ENCODE measurements at places on chromosomes 2 and 18.

DNA sequence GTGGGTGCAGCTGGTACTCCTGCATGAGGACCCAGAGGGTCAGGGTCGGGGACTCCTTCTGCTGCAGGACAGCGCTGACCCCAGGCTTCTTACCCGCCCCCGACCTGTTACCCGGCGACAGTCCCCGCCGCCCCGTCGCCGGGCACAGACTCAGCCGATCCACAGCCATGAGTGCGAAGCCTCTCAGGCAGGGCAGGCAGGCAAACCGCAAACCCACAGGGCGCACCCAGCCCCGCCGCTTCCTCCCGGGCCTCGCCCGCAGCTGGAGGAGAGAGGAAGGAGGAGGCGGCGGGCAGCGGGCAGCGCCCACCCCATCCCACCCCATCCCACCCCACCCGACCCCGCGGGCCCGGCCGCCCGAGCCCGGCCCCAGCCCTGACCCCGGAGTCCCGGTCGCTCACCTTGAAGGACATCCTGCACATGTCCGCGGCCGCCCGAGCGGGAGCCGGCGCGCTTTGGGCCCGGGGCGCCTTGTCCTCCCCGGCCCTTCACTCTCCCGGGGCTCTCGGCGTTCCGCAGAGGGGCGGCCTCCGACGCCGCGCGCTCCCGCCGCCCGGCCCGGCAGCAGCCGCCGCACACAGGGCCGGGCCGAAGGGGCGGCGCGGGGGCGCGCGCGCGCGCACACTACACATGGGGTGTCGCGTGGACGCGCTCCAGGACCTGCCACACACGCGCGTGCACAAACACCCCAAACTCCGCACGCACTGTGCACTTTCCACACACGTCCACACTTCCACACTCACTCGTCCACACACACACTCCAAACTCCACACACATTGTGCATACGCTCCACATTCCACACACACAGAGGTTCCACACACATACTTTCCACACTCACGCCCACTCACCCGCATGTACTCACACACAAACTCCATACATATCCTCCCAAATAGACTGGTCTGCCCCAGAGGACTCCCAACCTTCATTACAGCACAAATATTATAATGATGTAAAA lies at the start of gene ANKRD29:
Gene ANKRD29 (minus strand): TSS at position 603 of the 955 bp plus-strand sequence. CDS start 181 bp downstream, at position 422.
- no peak for DNase-seq

DNA sequence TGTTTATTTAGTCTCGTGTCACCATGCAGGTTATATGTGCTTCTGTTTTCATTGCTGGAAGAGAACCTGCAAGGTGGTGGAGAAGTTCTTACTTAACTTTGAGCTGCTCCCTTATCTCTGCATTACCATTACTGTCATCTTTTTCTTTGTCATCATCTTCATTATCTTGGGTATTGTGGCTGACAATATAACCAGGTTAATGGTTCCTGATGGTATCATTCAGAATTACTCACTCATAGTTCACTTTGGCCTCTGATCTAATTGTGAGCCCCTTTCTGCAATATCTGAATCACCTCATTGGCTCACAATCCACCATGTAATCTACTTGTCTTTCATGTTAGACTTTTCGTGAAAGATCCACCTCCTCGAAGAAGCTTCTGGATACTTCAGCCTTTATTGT lies 5.0 kb downstream of the CD28 start:
- no peak for DNase-seq

- no peak for DNase-seq
These were observed at the start of gene NT5DC4 for GRCh38 chr2:112720785-112721184. Gene NT5DC4 (plus strand): TSS chr2:112721020. CDS start chr2:112721080, 60 bp downstream.

DNA sequence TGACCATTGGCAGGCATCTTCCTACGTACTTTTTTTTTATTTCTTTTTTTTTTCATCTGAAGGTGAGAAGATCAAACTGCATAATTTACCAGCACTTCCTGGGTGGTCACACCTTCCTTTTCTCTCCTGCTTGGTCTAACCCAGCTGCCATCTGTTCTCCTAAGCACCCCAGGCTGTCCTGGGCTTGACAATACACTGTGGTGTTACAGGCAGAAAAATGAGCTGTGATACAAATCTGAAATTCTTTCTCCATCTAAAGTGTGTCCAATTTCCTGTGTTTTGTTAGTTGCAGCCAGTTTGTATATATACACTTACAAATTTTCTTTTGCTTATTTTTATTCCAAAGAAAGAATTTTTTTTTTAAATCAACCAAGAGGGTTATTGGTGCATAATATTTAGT lies 786.0 kb upstream of the ZEB2 start:
- no peak for DNase-seq

DNA sequence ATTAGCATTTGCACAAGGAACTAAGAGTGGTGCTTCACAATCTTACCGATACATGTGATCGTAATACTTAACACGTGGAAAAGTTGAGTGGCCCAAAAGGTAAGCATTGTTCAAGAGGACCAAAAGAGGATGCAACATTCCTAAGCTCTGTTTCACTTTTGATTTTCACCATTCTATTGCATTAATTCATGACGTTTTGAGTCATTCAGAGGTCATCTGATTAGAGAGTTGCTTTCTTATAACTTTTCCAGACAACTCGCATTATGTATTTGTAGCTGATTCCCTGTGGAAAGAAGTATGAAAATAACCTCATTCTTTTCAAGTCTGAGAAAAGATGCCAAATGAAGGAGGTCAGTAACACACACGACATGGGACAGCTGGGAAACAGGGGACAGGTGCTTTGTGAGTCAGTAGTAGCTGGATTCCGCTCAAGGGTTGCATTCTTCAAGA lies 344.4 kb downstream of the RND3 start:
- no peak for DNase-seq

- DNase-seq: no peak
These were observed 17.1 kb upstream of the SP3 start for GRCh38 chr2:173982182-173982714.

GRCh38 chr2:10195278-10196109 lies 73.0 kb downstream of the RRM2 start:
- DNase-seq: no peak

DNA sequence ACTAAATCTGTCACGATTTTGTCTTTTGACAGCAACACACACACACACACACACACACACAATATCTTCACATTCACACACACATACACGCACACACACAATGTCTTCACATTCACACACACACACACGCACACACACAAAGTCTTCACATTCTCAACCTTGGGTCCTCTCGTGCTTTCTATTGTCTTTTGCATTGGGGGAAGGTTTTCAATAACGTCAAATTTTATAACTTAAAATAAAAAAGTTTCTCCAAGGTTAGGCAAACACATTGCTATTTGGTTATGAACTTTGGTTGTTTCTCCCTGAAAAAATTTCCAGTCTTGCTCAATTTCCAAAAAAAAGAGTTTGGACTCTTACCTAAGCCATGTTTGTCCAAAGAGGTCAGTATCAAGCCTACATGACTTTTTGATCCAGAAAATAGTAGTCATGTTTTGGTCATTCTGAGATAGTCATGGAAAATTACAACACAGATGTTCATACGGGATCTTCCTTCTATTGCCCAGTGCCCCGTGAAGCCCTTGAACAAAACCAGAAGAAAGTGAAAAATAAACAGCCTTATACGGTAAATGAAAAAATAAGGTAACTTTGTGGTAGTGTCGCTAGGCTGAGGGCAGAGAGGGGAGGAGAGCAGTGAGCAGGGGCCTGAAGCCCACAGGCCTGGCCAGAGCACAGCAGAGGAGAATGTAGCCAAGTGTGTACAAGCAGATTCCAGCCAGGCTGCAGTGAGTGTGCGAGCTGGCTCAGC lies 542.8 kb upstream of the ID2 start:
- DNase-seq: no peak

DNA sequence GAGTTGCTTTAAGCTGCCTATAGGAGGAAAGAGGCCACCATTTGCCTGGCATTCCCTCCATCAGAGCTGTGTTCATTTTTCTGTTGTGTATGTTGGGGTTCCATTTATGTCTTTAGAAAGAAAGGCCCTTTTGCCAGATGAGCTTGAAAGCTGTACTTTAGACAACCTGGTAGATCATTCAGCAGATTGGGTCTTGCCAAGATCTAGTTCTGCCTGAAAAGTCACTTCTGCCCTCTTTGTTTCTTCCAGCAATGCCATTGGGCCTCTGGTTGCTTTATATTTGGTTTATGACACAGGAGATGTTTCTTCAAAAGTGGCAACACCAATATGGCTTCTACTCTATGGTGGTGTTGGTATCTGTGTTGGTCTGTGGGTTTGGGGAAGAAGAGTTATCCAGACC lies 14.4 kb downstream of the SLC20A1 start:
- DNase-seq: no peak

DNA sequence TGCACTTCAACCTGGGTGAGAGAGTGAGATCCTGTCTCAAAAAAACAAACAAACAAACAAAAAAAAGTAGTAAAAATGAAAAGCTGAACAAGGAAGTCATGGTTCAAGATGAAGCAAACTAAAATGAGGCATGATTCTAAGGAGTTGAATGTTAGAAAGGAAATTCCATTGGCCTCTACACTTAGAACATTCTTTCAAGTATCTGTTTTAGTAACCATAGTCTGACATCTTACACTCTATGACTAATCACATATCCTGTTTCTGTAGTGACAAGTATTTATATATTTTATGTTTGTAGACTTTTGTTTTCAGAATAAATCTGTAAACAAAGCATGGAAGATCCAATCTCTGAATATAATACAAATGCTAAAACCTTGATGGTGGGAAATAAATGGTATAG lies 164.1 kb downstream of the KIAA1328 start:
- no peak for DNase-seq

GRCh38 chr2:225276207-225276606 lies 123.3 kb upstream of the NYAP2 start:
- DNase-seq: no peak

DNA sequence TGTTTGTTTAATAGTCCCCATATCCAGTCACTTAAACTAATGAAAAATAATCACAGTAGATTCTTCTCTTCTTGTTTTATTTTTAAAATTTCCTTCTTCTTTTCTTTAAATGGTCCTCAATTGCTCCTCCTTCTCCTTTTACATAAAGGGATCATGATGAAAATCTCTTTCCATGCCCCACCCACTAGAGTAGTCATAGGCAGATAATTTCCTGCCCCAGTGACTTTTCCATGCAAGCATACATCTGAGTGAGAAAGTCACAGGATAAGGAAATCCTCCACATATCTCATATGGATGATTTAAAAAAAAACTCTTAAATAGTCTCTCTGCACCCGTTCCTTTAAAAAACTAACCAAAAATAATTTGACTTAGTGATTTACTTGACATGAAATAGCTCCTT lies 552.3 kb upstream of the SETBP1 start:
- no peak for DNase-seq

DNA sequence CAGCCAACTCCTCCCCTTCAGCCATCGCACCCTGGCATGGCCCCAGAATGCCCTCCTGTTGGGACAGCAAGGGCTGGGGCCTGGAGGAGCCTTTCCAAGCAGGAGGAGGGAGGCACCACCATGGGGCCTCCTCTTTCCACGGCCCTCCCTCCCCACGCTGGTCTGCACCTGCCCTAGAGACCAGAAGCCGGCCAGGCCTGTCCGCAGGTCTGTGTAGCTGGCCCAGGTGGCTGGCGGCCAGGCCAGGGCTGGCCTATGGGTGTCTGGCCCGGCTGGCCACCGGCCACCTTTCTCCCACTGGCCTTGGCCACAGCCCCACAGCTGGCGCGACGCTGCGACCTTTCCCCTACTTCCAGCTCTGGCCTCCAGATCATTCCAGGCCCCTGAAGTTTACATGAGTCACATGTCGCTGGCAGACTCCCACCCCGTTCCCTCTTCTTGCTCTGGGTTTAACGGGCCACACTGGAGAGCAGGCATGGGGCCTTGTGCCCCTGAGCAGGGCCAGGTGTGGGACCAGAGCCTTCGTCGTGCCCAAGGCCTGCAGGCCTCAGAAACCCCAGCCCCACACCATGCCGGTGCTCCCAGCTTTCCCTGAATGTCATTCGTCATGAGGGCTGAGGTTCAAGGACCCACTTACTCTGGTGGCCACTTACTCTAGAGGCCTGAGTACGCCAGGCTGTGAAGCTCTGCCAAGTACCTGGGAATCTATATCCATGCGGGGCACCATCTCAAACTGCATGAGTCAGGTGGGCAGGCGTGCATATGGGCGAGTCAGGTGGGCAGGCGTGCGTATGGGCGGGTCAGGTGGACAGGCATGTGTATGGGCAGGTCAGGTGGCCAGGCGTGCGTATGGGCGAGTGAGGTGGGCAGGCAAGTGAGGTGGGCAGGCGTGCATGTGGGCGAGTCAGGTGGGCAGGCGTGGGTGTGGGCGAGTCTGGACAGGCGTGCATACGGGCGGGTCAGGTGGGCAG lies 33.3 kb upstream of the KLF11 start:
- no peak for DNase-seq

DNA sequence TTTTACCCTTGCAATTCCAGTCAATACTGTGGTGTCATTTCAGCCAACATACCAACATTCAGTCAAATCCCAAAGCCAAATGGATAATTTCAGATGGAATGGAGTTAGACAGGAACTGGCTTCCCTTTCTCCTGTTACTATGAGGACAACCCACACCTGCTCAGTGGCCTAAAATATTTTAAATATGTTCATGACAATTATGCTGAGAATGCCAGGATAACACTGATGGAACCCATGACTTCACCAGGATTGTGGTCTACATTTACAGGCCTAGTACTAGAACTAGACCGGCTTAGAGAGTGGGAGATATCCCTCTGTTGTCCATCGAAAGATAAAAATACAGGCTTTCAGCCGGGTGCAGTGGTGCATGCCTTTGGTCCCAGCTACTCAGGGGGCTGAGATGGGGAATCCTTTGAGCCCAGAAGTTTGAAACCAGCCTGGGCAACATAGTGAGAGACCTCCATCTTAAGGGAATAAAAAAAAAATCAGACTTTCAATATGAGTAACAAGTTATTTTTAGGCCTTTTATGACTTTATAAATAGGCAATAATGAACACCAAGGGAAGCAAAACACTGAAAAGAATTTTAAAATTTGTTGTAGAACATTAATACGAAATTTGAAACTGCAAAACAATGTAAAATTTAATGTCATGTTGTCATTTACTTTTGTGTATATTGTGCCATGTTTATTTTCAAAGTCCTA lies 14.2 kb downstream of the GPATCH11 start:
- DNase-seq: no peak

- DNase-seq: no peak
These were observed 40.1 kb downstream of the NDUFAF7 start for GRCh38 chr2:37271376-37272067.

DNA sequence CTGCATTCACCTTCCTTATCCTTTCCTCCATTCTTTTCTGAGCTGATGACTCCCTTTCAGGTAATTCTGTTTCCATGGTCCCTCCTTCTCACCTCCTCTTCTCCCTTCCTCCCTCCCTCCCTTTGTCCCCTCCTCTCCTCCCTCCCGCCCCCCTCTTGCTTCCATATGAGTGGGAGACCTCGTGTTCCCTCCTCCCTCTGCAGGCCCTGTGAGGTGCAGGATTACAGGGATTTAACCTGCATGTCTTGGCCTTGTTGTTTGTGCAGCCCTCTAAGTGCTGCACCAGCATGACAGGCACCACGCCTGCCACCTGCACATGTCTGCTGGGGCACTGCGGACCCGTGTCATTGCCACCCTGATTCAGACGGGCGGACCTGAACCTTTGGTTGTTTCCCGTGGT lies 103.1 kb downstream of the SNTG2 start:
- DNase-seq: no peak

- no peak for DNase-seq
These were observed 193.5 kb upstream of the NDUFV2 start for GRCh38 chr18:8908792-8909510.
